Stimulated activated CD4-positive, alpha-beta T cell treated with anti-CD3 and anti-CD28 coated beads, Interleukin-4, amount 100 ng/mL, for 48 hours (primary cell): ENCODE measurements at places on chromosomes 12 and 14.
A peak's percentile ranks its signal among the peaks of the same experiment; 100 is the strongest.

GRCh38 chr14:68522510-68523325 is 270.1 kb downstream of the ZFP36L1 start:
- DNase-seq = no peak

- no peak for DNase-seq
Measured at GRCh38 chr12:130977743-130978095, 24.0 kb downstream of the ADGRD1 start.

DNA sequence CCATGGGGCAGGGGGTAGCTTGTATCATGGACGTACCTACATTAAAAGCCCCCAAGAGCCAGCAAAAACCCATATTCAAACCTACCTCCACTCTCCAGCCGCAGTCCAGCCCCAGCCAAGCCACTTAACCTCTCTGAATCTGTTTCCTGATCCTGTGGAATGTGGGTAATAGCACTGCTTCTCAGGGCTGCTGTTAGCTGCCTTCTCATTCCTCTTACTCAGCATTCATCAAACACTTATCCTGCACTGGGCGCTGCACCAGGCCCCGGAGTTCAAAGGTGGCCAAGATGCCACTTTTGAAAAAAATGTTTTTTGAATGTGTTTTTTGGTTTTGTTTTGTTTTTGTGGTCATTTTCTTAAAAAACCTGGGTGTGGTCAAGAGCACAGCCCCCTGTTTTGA is 237.4 kb downstream of the CHST11 start:
- DNase-seq = no peak

DNA sequence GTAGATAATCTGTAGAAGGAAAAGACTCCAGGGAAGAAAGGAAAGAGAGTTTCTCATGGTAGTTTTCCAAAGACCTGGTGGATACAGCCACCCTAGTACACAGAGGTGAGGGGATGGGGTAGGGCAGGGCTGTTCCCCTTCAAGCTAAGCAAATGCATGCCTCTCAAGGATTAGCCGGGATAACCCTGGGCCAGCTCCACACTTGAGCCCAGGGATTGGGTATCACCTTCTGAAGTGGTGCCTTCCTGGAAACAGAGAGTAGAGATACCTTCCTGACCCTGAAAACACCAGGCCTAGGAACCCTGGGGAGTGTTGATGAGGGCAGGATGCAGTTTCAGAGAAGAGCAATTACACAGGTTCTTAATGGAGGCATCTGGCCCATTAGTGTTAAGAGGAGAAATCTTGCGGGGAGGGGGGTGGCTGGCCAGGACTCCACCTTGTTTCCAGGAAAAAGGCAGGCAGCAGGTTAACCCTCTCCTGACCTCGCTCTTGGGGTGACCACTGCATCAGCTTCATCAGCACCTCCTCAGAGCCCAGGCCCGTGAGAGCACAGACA is 106.9 kb upstream of the TMEM233 start:
- DNase-seq = no peak

GRCh38 chr14:34931206-34931605 is 51.6 kb upstream of the SRP54 start:
- DNase-seq = no peak

DNA sequence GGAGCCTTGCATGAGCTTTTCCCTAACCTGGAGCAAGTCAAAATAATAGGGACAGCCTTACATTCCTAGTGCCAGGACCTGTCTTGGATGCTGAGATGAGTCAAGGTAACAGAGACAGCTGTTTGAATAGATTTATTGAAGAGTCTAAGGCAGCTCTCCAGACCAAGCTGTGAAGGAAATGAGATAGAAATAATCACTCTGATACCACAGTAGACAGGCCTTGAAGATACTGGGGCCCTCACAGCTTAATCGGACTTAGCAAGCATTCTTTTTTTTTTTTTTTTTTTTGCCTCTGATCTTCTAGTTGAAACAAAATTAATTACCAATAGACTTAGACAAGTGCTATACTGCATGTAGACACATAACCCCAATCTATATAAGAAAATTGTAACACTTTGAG is 3.1 kb upstream of the RNASE9 start:
- DNase-seq = no peak

- DNase-seq = no peak
Measured at GRCh38 chr12:109875572-109876131, 4.7 kb downstream of the GLTP start.

DNA sequence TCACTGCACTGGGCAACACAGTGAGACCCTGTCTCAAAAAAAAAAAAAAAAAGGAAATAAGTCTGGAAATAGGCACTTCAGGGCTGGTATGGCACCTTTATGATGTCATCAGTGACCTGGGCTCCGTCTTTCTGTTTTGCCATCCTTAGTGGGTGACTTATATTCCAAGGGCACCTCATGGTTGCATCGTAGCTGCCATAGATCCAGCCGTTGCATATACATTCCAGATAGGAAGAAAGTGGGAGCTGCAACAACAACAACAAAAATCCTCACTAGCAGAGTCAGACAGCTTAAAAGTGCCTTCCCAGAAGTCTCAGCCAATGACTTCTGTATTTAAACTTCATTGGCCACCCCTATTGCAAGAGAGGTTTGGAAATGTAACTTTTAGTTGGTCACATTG is 26.4 kb downstream of the MYL2 start:
- no peak for DNase-seq

- no peak for DNase-seq
Measured at GRCh38 chr12:6374786-6375160, 590 bp downstream of the SCNN1A start.

- peak; percentile 84 for DNase-seq
Measured at GRCh38 chr14:22986508-22987054, 4.2 kb upstream of the AJUBA start.

- no peak for DNase-seq
Measured at GRCh38 chr12:120220838-120221575, 20.1 kb upstream of the RPLP0 start.

DNA sequence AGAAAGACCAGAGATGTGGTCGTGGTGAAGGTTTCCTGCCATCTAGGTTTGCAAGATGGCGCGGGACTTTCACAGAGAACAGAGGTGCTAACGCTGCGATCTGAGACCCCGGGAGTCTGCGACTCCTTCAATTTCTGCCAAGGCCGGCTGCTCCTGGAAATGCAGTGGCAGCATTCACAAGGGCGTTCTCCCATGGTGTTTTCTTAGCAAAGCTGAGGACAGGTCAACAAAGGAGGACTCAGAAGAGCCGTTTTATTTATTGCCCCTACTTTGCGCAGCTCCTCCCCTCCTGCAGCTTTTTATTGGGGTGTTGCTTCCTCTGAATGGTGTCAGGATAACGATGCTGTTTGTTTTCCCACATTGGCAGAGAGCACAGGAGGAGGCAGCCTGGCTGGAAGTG is 86.3 kb downstream of the TMEM132C start:
- DNase-seq = no peak

- no peak for DNase-seq
Measured at GRCh38 chr12:26786865-26787514, 46.0 kb downstream of the ITPR2 start.

DNA sequence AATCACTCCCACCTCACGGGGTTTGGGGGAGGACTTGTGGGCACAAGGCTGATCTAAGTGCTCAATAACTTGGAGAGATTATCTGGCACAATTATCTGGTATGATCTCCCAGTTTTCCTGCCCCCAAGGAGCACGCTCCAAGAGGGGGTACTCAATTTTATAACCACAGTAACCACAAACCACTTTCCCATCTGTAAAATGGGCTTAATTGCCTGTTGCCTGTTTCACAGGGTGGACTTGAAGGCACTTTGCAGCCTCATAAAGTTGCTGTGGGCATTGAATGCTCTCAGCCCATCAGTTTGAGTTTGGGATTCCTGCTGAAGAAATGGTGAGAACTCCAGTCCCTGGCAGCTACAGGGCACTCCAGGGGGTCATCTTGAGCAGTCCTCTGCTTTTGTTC is 4.4 kb downstream of the SLC8B1 start:
- no peak for DNase-seq

GRCh38 chr14:34501004-34501580 is 38.4 kb downstream of the EAPP start:
- DNase-seq = no peak

DNA sequence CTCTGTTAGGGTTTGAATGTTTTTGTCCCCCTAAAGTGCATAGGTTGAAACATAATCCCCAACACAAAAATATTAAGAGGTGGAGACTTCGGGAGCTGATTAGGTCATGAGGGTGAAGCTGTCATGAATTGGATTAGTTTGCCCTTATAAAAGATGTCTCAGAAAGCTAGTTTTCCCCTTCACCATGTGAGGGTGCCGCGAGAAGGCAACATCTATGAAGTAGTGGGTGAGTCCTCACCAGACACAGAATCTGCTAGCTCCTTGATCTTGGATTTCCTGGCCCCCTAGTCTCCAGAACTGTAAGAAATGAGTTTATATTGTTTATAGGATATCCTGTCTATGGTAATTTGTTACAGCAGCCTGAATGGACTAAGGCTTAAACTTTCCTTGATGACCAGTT is 301.5 kb upstream of the ATP2B1 start:
- DNase-seq = no peak

DNA sequence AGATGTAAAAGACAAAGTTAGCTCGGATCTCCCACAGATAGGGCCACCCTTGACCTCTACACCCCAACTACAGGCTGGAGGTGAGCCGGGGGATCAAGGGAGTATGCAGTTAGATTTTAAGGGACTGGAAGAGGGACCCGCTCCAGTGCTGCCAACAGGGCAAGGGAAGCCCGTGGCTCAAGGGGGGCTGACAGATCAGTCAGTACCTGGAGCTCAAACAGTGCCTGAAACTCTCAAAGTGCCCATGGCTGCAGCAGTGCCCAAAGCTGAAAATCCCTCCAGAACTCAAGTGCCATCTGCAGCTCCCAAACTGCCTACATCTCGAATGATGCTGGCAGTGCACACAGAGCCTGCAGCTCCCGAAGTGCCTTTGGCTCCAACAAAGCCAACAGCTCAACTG is 10.4 kb downstream of the NYNRIN start:
- no peak for DNase-seq

DNA sequence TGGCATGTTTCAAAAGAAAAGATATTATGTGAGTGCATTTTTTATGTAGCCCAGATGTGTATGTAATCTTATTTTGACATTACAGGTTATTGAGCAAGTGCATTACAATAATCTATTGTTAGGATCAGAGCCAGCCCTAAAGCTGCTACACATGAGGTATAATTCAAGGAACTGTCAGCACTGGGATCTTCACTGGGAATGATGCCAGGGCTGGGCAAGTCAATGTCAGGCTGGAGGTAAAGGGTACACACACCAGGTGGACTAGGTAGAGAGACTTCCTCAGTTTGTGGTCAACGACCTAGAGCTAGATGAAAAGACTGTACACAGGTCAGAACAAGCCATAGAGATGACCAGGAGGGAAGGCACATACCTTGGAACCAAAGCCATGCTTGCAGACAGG is 15.4 kb downstream of the TRIM9 start:
- no peak for DNase-seq

GRCh38 chr14:51912112-51912786 is 51.8 kb downstream of the GNG2 start:
- no peak for DNase-seq

DNA sequence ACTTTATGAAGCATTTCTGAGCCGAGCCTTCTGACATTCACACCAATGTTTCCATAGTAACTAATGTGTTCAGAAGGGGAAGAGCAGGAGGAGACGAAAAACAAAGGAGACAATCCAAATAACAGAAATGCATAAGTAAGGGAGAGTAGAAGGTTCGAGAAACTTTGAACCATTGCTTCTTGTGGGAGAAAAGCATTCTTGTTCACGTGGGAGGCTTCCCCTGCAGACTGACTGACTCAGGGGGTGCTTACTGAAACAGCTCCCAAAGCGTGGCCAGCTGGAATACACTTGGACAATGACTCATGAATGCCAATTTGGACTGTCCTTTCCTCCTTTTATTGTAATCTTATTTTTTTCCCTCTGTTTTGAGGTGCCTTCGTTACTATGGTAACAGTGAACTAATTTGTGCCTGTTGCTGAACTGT is 73.9 kb downstream of the NEDD1 start:
- no peak for DNase-seq

DNA sequence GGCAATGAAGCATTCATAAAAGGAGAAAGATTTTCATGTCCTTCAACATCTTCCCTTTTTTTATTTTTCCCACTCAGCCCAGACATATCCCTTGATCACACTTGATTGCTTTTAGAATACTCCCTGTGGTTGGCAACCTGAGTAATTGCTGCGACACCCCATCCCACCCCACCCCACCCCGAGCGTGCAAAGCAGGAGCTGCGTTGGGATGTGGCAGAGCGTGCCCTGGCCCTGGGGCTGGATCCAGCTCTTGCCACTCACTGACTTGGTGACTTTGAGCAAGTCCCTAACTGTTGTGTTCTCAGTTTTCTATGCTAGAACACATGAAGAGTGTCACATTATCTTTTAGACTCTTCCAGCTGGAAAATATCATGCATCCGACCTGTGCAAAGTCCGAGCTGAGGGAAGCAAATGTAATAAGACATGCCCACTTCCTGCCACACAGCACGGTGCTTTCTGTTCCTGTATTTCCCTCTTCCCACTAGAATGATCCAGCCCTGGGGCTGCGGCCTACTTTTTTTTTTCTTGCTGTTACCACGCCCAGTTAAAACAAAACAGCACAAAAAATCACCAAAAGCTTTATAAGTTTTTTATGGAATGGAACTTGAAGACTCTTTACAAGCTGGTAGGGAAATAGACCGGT is 4.0 kb downstream of the ASCL4 start:
- DNase-seq = no peak

DNA sequence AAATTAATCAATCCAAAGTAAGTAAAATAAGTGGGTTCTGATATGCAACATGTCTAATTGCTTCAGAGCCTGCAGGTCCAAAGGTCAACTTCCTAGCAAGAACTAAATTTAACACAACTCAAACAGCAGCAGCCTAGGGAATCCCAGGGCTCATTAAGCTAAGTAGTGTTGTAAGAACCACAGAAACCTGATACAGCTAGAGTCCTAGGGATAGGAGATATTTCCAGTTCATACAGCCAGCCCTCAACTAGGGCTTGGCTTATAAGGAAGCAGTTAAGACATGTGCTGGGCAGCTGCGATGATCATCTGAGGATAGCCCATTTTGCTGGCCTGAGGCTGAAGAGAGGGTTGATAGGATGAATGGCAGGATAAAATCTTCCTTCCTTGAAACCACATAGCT is at the start of gene OR4Q3:
TSS of gene OR4Q3 (plus strand) at position 316 of the 400 bp plus-strand sequence.
- no peak for DNase-seq

- no peak for DNase-seq
Measured at GRCh38 chr12:53505555-53506449, 1.5 kb downstream of the NPFF start.

DNA sequence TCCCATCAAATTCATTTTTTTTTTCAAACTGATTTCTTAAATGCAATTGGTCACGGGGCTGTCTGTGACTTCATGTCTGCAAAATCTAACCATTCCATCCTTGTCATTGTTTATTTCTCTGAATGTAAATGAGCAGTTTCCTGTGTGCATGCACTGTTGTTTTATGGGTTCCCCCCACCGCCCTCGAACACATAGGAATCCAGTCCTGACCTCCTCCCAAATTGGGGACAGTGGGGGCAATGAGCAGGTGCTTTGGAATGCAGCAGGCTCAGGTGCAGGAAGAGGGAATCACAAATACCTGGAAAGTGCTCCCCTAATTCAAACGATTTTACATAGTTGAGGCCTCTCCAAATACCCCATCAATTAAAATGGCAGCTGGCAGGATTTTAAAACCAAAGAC is 62.6 kb upstream of the ESRRB start:
- DNase-seq = no peak

- DNase-seq = no peak
Measured at GRCh38 chr12:1174659-1175058, 183.6 kb downstream of the ERC1 start.

- DNase-seq = no peak
Measured at GRCh38 chr14:89531661-89532335, 114.8 kb upstream of the FOXN3 start.
